ENCODE measurements at places on chromosomes 16 and 17.

- DNase-seq, result no peak
Measured at GRCh38 chr17:30401097-30401496, 22.4 kb downstream of the CPD start.

DNA sequence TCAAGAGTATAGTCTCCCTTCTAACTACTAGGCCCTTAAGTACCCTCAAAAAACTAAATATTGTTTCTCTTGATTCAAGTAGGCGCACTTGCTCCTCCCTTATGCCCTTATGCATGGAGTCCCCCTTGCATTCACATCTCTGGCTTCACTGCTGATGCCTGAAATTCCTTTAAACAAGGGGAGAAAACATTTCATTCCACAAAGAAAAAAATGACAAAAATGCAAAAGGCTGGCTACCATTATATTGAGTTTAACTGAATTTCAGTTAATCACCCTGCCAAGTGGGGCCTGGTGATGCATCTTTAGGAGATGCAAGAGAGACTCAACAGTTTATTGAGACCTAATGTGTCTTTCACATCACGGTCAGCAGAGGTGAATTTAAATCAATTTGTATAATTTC lies 35.6 kb downstream of the CRLF3 start:
- DNase-seq, result no peak

GRCh38 chr17:35747540-35748017 lies 5.5 kb downstream of the GAS2L2 start:
- DNase-seq, result peak; percentile 48

GRCh38 chr17:81121841-81122733 lies 43.2 kb upstream of the PVALEF start:
- no peak for DNase-seq

DNA sequence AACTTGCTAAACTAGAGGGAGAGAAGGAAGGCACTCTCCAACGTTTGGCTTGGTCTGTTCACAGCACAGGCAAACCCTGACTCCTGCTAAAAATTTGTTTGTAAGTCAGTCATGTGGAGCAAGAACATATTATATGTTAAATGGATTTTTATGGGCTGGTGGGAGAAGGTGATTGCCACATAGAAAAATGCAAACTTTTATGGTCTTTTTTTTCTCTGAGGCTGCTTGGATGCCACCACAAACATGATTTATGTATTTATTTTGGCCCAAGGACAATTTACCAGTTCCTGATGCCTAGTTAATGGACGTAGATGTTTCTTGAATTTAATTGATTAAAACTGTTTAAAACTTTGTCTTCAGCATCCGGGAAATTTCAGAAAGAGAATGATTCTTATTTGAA lies 274.2 kb upstream of the MYOCD start:
- no peak for DNase-seq

DNA sequence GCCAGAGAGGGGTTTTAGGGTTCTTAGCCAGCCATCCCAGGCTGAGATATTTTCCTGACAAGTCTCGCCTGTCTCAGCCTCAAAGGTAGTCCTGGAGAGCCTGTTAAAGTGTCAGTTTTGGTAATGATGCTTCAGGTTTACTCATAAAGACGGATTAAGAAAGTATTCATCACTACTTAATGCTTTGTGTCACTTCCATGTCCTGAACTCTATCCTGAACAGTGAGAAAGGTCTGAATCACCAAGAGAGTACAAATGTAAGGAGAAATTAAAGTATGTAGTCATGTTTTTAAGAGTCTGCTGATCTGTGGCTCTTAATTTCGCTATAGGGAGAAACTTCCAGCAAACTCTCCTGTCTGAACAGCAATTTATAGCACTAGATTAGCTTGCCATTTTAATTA lies 14.0 kb downstream of the RPGRIP1L start:
- DNase-seq, result no peak

DNA sequence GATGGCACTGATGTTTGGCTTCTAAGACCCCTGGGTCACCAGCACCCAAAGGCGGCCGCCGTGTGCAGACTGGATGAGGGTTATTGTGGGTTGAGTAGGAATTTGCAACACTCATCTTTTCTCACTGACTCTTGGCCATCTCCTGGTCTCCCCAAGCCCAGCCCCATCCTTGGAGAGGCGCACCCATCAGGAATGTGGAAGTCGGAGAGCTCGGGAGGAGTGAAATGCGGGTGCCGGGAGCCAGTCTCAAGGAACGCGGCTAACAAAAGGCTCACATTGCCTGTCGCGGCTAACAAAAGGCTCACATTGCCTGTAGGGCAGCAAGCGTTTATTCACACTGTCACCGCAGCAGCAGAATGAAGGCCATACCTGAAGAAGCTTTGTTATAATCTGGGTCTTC lies 248.6 kb downstream of the FOXL1 start:
- DNase-seq, result no peak

DNA sequence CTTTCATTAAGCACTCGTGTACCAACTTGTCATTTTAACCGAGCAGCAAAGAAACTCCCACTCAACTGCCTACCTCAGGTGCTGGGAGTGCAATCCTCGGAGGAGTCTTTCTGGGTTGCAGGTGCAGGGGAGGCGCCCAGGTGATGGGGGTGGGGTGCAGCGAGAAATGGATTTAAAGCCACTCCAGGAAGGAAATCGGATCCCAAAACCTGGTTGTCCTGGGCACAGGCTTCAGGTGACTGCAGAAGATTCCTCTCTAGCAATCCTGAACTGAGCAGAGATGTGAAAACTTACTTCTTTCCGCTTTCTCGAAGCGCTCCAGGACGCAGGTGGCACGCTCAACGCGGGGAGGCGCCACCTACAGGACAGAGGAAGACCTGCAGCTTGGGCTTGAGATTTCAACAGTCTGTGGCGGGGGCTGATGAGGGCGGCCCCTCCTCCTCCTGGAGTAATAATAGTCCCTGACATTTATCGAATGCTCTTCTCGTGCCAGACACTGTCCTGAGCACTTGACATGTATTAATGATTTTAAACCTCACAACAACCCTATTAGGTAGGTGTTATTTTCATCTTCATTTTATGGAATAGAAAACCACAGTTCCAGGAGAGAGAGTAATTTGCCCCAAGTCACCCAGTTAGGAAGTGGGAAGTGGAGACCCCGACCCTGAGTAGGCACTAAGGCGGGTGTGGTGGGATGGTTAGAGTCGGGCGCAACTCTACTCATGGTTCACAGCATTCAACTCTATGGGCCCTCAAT lies 27.2 kb upstream of the SKAP1 start:
- DNase-seq, result no peak

DNA sequence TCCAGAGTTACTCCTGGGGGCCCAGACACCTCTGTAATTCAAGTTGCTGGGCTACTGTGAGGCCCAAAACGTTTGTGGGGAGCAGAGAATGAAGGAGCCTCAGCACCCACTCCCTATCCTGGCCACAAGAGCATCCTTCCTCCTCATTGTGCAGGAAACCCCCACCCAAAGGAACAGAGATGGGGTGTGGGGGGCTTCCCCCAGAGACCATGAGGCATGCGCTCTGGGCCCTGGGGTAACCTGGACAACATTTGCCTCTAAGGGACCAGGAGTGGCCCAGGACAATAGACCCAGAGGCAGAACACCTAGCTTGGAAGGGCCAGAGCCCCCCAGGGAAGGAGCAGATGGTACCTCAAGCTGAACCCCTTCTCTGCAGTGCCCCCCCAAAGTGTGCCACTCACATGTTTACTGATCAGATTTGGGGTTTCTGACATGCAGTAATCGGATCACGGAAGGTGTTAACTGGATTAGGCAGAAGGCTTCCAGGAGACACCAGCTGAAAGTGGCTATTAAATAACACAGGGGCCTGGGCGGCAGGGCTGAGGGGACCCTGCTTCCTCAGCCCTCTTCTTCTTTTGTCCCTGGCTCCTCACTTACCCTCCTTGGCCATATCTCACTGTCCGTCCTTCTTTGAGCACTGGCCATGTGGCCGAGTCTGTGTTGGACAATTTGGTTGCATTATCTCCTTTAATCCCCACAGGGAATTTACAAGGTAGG lies 50.8 kb downstream of the SDK2 start:
- no peak for DNase-seq

DNA sequence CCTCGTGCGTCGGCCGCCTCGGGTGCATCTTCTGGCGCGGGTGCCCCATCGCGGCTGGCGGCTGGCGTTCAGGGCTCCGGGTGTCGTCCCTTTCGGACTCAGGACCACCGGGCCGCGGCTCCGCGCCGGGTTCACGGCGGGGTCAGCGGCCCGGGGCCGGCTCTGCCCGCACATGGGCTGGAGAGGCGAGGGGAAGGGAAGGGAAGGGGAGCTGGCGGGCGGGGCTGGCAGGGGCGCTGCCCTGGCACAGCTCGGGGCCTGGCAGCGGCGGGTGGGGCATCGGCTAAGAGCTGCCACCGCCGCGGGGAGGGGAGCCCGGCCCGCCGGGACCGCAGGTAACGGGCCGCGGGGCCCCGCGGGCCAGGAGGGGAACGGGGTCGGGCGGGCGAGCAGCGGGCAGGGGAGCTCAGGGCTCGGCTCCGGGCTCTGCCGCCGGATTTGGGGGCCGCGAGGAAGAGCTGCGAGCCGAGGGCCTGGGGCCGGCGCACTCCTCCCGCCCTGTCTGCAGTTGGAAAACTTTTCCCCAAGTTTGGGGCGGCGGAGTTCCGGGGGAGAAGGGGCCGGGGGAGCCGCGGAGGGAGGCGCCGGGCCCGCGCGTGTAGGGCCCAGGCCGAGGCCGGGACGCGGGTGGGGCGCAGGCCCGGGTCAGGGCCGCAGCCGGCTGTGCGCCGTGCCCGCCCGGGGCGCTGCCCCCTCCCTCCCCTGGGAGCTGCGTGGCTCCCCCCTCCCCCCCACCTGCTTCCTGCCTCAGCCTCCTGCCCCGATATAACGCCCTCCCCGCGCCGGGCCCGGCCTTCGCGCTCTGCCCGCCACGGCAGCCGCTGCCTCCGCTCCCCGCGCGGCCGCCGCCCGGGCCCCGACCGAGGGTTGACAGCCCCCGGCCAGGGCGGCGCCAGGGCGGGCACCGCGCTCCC lies 646 bp downstream of the HIC1 start:
- DNase-seq, result no peak

Data from glomerular endothelial cell (primary cell).